ENCODE measurements at places on chromosomes 16 and 17.
A peak's percentile ranks its signal among the peaks of the same experiment; 100 is the strongest.

- no peak for DNase-seq
Measured at GRCh38 chr17:70022175-70022574, 52.9 kb upstream of the KCNJ16 start.

DNA sequence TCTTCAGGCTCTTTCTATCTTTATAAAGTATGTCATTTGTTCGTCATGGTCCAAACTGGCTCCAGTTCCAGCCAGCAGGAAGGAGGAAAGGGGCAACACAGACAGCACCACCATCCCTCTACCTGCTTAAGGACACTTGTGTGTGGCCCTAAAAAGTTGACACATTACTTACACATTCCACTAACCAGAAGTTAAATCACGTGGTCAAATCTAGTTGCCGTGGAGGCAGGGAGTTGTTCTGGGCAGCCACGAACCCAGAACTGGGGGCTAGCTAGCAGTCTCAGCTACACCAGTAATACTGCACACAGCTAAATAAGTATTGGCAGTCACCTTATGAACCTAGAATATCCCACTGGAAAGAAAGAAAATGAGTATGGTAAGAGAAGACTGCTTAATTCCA, 104.2 kb downstream of the SNX11 start:
- no peak for DNase-seq

DNA sequence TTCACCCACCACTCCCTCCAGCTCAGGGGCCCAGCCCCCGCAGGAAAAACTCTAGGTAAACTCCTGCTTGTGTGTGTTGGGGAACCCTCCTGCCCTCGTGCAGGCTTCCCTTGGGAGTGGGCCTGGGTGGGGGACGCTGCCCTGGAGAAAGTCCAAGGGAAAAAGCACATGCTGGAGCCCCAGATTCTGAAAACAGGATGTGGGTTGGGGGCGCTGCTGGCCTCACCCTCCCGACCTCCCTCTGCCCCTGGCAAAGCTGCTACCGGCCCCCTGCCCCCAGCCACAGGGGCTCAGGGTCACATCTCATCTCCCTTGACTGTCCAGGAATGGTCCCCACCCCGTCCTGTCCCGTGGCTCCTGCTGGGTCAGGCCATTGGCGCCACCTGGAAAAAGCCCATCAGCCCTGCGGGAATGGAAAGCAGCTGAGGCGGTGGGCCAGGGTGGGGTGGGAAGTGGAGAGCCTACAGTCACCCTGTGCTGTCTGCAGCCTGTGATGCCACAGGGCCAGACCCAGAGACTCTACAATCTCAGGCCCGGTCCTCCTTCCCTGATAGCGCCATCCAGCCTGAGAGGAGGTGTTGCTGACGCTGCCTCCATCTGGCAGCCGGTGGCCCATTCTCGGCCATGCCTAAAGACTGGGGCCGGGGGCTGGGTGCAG, 2.5 kb upstream of the GJD3 start:
- no peak for DNase-seq

DNA sequence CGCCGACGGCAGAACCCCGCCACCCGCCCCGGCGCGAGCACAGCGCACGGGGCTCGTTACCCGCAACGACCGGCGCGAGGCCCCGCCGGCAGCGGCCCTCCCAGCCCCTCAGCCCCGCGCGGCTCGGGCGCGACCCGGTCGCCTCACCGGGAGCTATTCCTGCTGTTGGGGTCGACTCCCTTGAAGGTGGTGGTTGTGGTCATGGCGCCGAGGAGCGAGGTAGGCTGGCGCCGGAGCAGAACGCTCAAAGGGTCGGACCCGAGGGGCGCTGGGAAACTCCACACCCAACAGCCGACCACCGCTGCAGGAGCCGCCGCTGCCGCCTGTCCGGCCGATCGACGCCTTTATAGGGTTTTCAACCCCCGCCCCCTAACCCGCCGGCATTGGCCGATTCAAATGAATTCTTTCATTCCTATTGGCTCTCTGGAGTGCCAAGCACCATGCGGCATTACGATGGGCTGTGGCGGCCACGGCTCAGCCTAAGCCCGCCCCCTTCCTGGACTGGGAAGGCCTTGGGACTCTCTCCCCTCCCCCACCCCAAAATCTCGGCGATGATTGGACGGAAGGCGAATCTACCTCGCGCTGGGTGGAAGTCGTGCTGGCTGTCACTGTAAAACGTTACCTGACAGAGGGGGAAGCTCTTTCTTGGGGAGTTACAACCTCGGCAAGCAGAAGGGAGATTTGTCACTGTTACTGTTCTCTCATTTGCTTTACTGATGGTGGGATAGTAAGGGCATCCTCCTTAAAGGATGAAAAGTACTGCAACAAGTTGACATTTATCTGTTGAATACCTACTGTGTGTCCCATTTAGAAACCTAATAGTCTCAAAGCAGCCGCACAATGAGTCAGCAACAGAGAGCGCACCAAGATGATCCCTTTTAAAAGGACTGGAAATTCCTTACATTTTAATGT, at the start of gene JPT1:
Gene JPT1, minus strand, starts transcription at position 318 of the 912 bp plus-strand sequence. Its CDS starts 115 bp downstream, at position 203.
- DNase-seq = peak; percentile 97

DNA sequence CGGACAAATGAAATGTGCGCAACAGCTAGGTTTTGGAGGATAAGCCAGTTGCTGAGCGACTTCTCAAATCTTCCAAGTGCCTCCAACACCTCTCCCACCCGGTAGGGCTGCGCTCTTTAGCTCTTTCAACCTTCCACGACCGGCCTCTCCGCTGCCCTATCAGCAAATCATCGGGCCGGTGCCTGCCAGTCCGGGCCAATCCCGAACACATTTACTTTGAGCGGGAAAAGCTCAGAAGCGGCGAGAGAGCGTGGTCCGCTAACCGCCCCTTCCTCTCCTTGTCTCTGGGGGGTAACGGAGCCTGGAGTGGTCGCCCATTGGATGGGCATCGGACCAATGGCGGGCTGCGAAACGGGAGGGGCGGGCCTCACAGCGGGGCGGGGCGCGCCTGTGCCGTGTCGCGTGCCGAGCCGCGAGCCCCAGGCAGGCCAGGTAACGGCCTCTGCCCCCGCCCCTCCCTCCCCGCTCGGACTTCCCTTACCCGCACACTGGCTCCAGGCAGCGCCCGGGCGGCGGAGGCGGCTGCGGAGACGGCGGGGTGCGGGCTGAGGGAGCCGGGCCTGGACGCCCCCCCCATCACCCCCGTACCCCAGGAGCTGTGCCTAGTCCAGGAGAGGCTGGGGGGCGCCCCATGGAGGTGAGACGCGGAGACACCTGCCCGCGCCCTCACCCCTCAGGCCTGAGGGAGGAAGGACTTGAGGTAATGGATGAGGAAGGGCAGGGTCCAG, at the start of gene MEIOC:
Gene MEIOC, plus strand, starts transcription at position 486 of the 728 bp plus-strand sequence. Its CDS starts 146 bp downstream, at position 632.
- no peak for DNase-seq

- no peak for DNase-seq
Measured at GRCh38 chr16:77409311-77409710, 25.5 kb downstream of the ADAMTS18 start.

GRCh38 chr17:27601069-27601974, 29.7 kb upstream of the LGALS9 start:
- peak; percentile 82 for DNase-seq

DNA sequence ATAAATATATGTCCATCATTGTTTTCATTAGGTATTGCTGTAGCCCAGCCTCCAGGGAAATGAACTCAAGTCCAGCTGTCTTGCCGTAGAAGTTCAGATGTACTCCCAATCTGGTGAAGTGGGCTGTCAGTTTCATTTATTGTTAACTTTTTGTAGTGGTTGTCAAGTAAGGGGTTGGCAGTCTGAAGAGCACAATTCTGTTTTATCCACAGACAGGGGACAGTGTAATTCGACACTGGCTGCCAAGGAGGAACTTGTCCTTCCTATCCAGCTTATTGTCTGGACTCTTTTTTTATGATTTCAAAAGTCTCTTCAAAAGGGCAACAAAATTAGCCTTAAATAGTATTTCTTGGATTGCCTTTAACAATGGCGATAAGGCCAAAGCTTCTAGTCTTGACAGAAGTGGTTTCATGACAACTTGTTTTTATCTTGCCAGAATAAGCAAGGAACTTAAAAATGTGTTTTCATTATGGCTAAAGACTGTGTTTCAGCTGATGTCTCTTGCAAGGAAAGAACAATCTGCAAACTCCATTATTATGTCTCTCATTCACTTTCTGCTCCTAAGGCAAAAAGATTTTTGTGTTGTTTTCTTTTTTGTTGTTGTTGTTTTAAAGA, 73.9 kb upstream of the TANC2 start:
- no peak for DNase-seq

Data from activated T-cell treated with anti-CD3 and anti-CD28 coated beads for 1 hour (primary cell).